ENCODE measurements at places on chromosomes 13 and 19.

DNA sequence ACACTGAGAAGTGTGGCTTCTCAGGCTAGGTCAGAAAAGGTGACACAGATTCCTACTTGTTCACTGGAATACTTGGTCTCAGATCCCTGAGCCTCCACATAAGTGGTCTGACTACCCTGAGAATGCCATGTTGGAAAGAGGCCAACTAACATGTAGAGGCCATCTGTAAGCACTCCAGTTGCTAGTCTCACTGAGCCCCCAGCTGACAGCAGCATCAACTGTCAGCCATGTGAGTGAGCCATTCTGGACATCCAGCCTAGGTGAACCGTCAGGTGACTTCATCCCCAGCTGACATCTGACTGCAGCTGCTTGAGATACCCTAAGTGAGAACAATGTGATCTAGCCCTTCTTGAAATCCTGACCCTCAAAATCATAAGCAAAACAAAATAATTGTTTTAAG, 18.1 kb upstream of the ARL11 start:
- DNase-seq, result peak; percentile 62

DNA sequence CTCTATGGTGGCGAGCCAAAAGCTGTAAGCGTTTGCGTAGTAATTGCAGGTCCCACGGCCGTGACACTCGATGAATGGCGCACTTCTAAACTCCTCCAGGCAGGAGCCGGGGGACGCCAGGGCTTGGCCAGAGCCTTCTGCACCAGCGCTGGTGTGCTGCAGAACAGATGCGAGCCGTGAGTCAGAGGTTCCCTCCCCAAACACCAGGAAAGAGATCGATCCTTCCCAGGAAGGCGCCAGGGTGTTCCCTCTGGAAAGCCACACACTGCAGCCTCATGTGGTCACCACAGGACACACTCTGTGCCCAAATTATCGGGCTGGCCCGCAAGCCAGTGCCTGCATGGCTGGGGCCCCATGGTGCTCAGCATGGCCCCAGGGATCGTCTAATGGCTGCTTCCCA, 154.6 kb downstream of the COL4A1 start:
- no peak for DNase-seq

DNA sequence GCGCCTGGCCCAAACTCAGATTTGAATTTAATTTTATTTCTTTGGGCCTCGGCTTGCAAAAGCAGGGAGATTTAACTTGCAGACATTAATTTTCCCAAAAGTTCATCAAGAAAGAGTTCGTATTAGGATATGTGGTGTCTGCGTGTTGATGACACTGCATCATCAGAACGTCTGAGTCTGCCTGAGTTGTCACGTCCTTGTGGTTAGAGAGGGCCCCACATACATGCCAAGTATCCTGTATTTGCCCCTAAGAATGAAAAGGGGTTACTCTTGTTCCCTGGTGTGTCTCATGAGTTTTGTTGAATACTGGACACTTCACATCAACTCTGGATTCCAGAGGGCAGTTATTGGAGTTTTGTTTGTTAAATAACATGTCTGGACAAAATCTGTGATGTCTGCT, 5.6 kb upstream of the TEX29 start:
- DNase-seq, result no peak

DNA sequence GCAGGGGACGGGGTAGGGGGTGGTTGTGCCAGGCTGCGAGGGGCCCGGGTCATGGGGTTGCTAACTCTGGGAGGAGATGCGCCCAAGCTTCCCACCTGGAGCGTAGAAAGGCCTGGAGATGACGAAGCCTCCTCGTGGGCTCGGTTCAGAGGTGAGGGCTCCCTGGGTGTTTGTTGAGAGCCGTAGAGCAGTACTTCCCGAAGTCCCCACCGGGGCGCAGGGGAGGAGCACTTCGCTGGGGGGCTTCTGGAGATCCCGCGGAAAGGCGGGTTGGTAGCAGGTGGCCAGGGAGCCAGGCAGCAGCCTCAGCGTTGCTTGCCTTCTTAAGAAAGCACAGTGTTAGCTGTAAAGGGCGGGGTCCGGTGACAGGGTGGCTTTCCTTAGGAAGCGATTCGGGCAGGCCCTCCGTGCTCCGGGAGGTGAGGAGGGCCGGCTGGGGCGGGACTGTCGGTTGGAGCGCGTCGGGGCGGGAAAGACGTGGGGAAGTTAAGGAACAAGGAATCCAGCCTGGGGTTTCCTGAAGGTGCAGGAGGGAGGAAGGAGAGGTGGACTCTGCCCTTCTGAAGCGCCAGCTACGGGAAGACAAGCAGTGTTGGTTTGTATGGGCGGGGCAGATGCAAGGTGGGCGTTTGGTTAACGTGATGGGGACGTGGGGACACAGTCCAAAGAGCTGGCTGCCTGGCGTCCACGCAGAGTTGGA, 3.3 kb downstream of the VSTM2B start:
- no peak for DNase-seq

- no peak for DNase-seq
Observed at GRCh38 chr13:94143624-94144350, 335.7 kb downstream of the DCT start.

DNA sequence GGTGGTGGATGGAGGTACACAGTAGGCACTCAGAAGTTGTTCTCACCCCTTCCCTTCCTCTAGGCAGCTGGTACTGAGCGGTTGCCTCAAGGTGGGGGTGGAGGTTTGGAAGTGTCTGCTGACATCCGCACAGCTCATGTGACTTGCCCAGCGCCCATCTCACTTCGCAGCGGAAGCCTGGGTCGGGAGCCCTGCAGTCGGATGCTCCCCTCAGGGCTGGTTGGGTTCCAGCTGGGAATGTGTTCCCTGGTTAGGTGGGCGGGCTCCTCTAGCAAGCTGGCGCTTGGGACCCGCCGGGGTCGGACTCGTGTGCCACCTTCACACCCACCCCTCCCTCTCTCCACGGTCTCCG, 10.2 kb downstream of the PPP1R37 start:
- DNase-seq, result no peak

DNA sequence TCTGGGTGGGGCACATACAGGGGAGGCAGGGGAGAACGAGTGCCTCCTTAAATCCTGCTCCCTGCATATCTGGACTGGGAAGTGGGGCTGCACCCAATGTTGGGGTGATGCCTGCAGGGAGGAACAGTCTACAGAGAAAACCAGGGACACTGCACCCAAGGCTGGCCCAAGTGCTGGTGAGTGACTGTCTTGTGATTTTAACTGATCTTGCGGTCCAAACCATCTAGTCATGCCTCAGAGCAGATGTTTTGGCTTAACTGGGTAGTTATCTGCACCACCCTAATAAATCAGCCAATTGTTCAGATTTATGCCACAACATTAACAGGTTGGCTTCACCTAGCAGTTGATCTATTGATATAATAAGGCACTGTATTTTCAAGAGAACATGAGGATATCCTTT, 219.2 kb upstream of the IRS2 start:
- DNase-seq, result no peak

DNA sequence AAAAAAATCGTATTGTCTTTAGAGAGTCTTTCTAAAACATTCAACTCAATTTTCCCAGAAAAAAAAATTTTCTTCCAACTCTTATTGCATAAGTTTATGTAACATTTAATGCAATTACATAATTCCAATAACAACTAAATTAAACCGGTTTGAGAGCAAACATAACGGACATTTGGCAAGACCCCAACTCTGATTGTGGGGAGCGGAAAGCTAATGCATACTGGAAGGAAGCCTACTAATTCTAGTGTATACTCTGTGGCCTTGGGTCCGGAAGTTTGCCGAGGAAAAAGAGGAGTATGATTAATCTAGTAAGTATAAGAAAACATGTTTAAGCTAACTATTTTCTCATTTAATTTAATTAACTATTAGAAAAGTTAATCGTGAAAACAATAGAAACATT, 21.3 kb upstream of the MIR17HG start:
- no peak for DNase-seq

- no peak for DNase-seq
Observed at GRCh38 chr19:33204136-33204973, 10.2 kb downstream of the LRP3 start.

GRCh38 chr19:8665468-8666213, 33.0 kb downstream of the ACTL9 start:
- no peak for DNase-seq

GRCh38 chr19:6604906-6605305, 14.0 kb upstream of the CD70 start:
- DNase-seq, result no peak

DNA sequence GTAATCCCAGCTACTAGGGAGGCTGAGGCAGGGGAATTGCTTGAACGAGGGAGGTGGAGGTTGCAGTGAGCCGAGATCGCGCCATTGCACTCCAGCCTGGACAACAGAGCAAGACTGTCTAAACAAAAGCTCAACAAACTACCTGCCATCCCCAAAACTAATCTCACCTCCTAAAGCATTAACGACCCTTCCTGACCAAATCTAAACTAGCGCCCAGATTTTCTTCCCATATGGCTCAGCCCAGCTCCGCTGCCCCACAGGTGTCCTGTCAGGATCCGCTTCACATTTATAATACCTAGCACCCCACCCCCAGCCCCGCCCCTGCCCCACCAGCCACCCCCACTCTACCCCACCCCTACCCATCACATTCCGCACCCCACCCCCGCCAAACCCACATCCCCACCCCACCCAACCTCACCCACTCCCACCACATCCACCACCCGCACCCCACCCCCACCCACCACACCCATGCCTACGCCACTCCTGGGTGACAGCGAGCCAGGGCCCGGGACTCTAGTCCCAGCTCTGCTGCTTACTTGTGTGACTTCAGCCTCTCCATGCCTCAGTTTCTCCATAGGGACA, 599 bp downstream of the C19orf12 start:
- DNase-seq, result no peak

- no peak for DNase-seq
Observed at GRCh38 chr19:42134535-42135070, 2.4 kb upstream of the POU2F2 start.

GRCh38 chr19:10521461-10522171, 4.4 kb upstream of the S1PR5 start:
- no peak for DNase-seq

- DNase-seq, result no peak
Observed at GRCh38 chr13:32838945-32839344, 177.3 kb upstream of the KL start.

DNA sequence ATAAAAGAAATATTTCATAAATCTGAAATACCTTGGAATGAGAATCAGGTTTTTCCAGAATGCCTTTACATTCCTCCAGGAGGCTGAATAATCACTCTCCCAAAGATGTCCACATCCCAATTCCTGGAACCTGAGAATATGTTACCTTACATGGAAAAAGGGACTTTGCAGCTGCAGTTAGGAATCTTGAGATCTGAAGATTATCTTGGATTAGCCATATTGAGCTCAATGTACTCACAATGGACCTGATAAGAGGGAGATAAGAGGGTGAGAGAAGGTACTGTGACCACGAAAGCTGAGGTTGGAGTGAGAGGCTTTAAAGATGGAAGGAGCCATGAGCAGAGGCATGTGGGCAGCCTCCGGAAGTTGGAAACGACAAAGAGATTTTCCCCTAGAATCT, 36.8 kb upstream of the MBNL2 start:
- DNase-seq, result no peak

DNA sequence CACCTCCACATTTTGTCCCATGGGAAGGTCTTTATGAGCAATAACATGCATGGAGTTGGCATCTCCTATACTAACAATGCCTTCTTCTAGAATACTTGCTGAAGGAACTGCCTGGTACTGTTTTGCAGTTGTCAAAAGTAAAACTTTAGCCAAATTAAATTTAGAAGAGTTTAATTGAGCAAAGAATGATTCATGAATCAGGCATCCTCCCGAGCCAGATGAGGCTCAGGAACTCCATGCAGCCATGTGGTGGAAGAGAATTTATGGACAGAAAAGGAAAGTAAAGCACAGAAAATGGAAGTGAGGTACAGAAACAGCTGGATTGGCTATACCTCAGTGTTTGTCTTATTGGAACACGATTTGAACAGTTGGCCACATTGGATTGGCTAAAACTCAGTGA, 1081.9 kb downstream of the SLITRK1 start:
- no peak for DNase-seq

GRCh38 chr13:110869231-110869804, 45.6 kb downstream of the ANKRD10 start:
- DNase-seq, result peak; percentile 47

- no peak for DNase-seq
Observed at GRCh38 chr13:21744149-21744548, 73.3 kb downstream of the FGF9 start.

DNA sequence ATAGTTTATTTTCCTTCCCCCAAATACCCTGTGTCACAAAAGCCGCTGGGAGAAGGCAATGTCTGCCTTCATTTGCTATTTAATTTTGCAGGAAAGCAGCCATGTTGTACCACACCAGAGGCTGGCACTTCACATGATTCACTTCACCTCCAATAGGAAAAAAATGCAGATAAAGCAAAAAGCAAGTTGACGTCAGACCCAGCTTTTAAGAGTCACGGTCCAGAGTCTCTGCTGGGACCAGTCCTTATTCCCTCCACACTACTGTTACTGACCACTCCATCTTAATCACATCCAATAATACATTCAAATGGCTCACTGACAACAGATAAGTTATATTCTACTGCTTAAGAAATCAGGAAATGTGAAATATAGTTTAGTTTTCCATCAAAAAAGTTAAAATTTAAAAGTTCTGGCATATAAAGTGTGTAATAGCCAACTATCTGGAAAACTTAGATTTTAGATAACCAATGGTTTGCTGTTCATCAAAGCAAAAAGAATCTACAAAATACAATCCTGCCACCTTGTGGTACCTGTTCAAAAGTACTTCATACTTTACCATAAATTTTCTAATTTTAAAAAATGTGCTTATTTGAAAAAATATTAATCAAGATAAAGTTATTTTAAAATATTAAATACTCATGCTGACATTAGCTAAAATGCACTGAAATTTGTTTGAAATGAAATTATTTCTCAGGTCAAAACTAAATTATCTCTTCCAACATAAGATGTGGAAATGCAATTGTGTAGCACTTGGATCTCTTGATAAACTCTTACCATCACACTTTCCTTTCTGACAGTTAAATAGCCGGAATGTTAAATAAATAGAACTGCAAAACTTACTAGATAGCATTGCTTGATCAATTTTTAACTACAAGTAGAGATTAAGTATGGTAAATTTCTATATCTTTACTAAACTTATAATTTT, 97.3 kb downstream of the SERP2 start:
- peak; percentile 42 for DNase-seq

- DNase-seq, result no peak
Observed at GRCh38 chr19:11887234-11887610, 360 bp upstream of the ZNF69 start.

GRCh38 chr13:27857282-27857681, 62.5 kb upstream of the PDX1 start:
- no peak for DNase-seq

DNA sequence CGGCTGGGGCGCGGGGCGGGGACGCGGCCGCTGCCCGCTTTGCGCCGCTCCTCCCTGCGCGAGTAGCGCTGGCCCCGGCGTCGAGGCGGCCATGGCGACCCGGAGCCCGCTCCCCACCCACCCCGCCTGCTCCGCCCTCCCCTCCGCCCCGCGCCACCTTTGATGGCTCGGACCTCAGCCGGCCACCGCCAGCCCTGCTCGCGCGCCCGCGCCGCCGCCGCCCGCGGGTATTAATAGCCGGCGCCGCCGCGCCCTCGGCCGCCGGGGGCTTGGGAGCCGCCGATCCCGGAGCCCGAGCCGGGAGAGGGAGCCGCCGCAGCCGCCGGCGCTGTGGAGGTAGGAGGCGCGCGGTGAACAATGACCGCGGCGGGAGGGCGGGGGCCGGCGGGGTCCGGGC, 261 bp downstream of the FARP1 start:
- no peak for DNase-seq

- DNase-seq, result no peak
Observed at GRCh38 chr13:23984546-23984945, 87.2 kb upstream of the C1QTNF9B start.

Measured in SK-N-DZ (cell line).